Renal cortex interstitium (tissue), 15 donors: ENCODE measurements at places on chromosomes 1 and 21. TPM values are rescaled to one million over a fixed set of nuclear protein-coding genes. Genes with fewer than 3 reads are reported as not detected.

GRCh38 chr1:51726544-51727225 lies 109.8 kb downstream of the OSBPL9 start:
- DNase-seq = no peak

GRCh38 chr1:32728413-32729077 lies 26.0 kb upstream of the SYNC start:
- no peak for DNase-seq

- DNase-seq = peak; percentile 55
Measured at GRCh38 chr1:162349635-162350330, 26.9 kb downstream of the SPATA46 start.

- no peak for DNase-seq
Measured at GRCh38 chr1:27635396-27636142, 584 bp upstream of the FGR start.

GRCh38 chr1:46246548-46247435 lies 771 bp upstream of the RAD54L start:
- DNase-seq = no peak

DNA sequence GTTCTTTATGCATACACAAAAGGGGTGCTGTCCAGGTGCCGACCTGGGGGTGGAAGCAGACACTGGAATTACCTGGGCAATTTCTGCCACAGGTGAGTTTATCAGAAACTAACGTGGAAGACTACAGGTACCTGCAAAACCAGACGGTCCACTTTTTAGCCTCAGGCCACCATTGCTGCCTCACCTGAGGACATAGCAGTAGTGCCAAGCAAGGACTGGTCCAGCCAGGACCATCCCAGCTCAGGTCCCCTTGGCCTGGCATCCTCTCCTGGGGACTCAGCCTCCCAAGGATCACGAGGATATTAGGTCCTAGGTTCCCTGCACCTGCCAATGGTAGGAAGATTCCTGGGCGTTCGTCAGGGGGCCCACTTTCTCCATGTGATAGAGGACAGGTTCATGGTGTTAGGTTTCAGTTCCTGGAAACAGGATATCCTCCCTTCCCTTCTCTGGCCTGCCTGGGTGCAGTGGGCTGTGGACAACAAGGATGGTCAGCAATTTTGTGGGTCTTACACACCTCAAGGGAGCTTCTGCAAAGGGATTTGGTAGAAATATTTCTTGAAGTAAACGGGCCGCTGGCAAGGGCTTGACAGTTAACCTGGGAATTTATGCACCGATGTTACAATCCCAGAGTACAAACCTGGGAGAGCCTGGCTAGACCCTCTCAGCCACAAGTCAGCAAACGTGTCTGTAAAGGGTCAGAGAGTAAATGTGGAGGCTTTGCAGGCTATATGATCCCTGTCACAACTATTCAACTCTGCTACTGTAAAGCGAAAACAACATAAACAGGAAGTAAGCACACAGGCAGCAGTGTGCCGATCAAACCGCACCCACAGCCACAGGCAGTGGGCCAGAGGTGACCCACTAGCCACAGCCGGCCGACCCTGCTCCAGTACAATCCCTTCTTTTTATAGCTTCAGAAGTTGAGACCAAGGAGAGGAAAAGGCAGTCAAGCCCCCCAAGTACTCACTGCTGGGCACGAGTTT lies 71.4 kb upstream of the RAB4A start:
- peak; percentile 49 for DNase-seq

- DNase-seq = no peak
Measured at GRCh38 chr1:165837838-165838364, 10.5 kb downstream of the UCK2 start.

GRCh38 chr1:28927648-28928313 lies 13.4 kb downstream of the EPB41 start:
- no peak for DNase-seq

- DNase-seq = peak; percentile 53
Measured at GRCh38 chr1:6614019-6614928, 743 bp downstream of the PHF13 start.

GRCh38 chr21:31873696-31874599 lies 1.1 kb downstream of the HUNK start:
- DNase-seq = no peak

DNA sequence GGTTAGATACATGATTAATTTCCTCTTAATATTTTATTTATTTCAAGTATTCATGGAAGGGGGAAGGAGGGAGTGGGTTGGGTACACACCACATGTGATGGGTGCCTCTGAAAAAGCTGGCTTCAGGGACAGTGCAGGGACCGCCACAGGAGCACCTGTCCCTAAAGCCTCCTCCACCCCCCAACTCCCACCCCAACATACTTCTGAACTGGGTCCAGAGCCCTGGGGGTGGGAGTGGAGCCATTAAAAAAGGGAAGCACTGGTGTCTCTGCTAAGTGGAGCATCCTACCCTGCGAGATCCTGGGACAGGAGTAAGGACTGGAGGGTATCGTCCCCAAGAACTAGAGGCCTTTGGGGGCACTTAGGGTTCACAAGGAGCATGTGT lies 5.6 kb upstream of the CLEC20A start:
- no peak for DNase-seq

DNA sequence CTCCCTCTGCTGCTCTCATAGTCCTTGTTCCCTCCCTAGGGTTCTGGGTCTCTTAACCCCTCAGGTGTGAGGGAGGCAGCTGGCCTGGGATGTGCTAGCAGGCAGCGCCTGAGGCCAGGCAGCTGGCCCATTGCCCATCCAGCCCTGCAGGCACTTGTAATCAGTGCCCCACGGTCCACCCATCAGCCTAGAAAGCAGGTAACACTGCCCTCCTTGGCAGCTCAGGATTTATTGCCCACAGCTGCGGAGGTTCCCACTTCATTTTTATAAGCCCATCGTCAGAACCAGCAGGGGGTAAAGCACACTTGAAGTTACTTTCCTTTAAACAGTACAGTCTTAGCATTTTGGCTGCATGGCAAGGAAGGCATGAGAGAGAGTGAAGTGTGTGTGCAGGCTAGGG lies 70.6 kb downstream of the TMEM53 start:
- no peak for DNase-seq

- no peak for DNase-seq
Measured at GRCh38 chr1:232998646-232999045, 48.2 kb downstream of the NTPCR start.

DNA sequence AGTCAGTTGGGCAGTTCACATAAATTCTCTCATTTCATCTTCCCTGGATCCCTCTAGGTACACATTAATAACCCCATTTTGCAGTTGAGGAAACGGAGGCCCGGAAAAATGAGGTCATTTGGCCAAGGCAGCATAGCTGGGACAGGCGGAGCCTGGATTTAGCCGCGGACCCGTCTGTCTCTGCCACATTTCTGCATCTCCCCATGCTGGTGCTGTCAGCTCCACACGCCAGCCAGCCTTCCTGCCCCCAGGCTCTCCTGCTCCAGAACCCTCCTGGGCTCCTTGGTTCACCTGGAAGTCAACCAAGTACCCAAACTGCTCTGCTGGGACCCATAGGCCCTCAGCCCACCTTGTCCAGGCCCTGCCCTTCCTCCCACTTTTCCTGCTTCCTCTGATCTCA lies 7.6 kb downstream of the FOXO6 start:
- DNase-seq = no peak

DNA sequence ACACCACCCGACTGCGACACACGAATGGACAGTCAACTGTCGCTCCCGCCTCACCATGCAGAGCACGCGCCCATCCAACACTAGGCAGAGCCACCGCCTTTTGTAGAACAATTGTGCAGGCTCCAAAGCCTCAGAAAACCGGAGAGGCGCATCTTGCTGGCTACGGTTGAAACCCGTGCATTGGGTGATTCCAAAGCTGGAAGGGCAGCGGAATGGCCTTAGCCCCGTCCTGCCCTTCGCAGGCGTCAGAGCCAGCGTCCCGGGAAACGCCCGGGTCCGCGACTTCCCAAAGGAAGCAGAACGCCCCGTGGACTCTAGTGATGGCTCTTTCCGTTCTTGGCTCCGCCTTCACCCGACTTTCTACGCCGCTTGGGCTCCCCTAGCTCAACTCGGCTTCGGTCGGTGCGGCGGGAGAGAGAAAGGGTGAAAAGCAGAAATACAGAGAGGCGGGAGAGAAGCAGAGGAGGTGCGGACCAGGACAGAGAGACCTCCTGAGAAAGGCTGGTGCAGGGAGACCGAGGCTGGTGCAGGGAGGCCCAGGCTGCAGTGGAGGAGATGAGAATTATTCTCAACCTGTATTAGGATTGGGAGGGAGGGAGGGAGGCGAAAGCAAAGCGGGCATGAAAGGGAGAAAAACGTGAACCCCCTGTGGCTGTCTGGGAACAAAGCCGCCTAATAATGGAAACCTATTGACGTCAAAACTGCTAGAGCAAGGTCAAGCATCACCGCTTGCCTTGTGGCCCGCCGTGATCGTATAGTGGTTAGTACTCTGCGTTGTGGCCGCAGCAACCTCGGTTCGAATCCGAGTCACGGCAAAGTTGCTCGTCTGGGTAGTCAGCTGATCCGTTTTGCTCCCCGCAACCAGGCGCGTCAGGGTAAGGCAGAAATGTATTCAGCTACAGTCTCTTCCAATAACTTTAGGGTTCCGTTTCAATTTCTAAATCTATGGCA lies 99.5 kb downstream of the PRKAB2 start:
- DNase-seq = no peak

DNA sequence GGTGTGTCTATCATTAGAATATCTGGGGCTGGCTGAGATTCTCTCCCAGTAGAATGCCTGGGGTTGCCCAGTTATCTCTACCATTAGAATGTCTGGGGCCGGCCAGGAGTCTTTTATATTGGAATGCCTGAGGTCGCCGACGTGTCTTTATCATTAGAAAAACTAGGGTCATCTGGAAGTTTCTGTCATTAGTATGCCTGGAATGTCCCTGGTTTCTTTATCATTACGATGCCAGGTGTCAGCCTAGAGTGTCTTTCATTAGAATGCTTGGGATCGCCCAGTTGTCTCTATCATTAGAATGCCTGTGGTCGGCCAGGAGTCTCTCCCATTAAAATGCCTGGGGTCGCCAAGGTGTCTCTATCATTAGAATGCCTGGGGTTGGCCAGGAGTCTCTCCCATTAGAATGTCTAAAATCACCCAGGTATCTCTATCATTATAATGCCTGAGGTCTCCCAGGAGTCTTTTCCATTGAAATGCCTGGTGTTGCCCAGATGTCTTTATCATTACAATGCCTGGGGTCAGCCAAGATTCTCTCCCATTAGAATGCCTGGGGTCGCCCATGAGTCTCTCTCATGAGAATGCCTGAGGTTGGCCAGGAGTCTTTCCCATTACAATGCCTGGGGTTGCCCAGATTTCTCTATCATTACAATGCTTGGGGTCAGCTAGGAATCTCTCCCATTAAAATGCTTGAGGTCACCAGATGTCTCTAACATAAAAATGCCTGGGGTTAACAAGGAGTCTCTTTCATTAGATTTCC lies 53.2 kb downstream of the RNF187 start:
- DNase-seq = no peak

UBASH3A gene
- polyA plus RNA-seq = not detected

SPATA21 gene
- polyA plus RNA-seq = 0.24 TPM

COPA gene
- 157 TPM for polyA plus RNA-seq

SRSF11 gene
- 505 TPM for polyA plus RNA-seq
